ENCODE measurements at places on chromosomes 11 and 22. TPM values are rescaled to one million over a fixed set of nuclear protein-coding genes. Genes with fewer than 3 reads are reported as not detected.
A peak's percentile ranks its signal among the peaks of the same experiment; 100 is the strongest.

GRCh38 chr11:57310630-57311086 lies 14.1 kb downstream of the TNKS1BP1 start:
- DNase-seq = no peak

- no peak for DNase-seq
These were observed 9.2 kb downstream of the TP53I11 start for GRCh38 chr11:44941259-44942021.

MS4A1 gene
- total RNA-seq = 0.82 TPM

CTR9 gene
- total RNA-seq = 34.0 TPM

TUBA8 gene
- total RNA-seq = 0.47 TPM

SUN2 gene
- total RNA-seq = 440 TPM

ZNF214 gene
- total RNA-seq = not detected

DNA sequence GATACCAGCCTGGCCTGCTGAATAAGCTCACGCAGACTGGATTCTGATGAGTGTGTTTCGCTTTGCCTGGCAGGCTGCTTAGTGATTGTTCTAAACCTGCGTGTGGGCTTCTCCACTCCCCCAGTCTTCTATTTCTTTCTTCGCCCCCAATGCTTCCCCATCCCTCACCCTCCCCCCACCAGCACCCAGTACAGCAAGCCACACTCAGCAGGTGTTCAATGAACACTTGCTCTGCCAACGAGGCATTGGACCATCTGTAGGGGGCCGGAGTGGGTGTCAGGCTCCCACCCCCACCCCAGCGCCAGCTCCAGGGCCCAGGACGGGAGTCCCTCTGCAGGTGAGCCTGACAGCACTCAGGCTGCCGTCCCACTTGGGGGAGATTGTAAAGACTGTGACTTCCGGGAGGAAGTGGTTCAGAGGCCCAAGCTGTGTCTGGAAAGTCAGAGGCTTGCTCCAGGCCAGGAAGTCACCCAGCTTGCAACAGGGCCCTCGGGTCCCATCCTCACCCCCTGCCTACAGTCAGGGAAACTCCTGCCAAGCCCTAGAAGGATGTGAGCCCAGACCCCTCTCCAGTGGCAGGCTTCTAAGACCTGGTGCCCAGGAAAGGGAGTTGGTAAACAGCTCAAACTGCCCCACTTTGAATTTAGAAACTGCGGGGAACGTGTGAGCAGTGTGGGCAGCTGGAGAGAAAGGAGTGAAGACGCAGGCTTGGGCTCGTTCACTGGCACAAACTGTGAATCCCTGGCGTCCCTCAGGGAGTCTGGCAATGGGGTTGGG lies 66.3 kb upstream of the PRDM11 start:
- DNase-seq = peak; percentile 40

GRCh38 chr22:23692598-23693291 lies 1.9 kb downstream of the RGL4 start:
- no peak for DNase-seq

GRCh38 chr22:21450320-21450831 lies 16.8 kb upstream of the TMEM191C start:
- DNase-seq = no peak

GRCh38 chr11:72243173-72244059 lies 560 bp downstream of the PHOX2A start:
- DNase-seq = no peak

DNA sequence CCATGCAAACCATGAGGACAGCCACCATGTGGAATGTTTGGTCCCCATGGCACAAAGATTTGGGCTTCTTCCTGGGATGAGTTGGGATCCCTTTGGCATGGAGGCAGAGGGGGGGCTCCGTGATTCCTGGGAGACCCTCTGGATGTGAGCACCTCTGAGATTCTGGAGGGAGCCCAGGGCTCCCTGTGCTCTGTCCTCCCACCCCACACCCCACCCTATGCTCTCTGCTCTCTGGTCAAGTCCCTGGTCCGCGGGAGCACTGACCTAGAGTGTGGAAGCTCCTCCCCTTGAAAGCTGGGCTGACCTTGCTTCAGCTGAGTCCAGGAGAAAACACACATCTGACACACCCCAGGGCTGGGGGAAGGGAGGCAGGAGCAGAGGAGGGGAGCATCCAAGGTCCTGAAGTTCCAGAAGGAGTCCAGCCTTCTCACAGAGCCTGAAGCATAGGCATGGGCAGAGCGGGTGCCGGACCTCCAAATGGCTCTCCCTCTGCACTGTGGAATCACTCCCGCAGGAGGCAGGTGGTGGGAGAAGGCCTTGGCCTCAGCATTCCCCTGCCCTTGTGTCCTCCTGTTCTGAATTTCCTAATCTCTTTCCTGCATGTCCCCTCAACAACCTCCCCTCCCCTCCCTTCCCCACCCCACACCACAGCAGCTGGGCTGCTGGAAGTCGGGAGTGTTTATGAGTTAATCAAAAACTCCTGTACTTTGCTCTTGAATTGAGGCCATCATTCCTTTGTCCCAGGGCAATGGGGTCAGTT lies 25.7 kb upstream of the OAF start:
- DNase-seq = peak; percentile 7

All from CD4-positive, alpha-beta T cell (primary cell).